ENCODE measurements at places on chromosomes 12 and 14.

DNA sequence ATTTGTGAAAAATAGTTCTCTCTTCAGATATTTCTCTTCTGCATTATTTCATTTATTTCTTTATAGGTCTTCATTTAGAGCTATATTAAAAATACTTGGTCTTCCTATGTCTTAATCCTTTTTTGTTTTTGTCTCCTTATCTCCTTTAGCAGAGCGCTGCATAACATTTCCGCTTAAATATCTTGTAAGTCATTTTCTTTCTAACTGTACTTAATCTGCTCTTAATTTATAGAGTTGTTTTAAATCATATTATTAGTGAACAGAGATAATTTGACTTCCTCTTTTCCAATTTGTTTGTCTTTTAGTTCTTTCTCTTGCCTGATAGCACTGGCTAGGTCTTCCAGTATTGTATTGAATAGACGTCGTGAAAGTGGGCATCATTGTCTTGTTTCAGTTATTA is 18.0 kb downstream of the LUM start:
- no peak for ATAC-seq

- ATAC-seq, result peak; percentile 83
Observed at GRCh38 chr12:42372154-42372791, 46.3 kb downstream of the PPHLN1 start.

- ATAC-seq, result no peak
Observed at GRCh38 chr14:101875727-101876554, 88.4 kb upstream of the DYNC1H1 start.

GRCh38 chr12:38956337-38956736 is 50.9 kb upstream of the CPNE8 start:
- no peak for ATAC-seq

DNA sequence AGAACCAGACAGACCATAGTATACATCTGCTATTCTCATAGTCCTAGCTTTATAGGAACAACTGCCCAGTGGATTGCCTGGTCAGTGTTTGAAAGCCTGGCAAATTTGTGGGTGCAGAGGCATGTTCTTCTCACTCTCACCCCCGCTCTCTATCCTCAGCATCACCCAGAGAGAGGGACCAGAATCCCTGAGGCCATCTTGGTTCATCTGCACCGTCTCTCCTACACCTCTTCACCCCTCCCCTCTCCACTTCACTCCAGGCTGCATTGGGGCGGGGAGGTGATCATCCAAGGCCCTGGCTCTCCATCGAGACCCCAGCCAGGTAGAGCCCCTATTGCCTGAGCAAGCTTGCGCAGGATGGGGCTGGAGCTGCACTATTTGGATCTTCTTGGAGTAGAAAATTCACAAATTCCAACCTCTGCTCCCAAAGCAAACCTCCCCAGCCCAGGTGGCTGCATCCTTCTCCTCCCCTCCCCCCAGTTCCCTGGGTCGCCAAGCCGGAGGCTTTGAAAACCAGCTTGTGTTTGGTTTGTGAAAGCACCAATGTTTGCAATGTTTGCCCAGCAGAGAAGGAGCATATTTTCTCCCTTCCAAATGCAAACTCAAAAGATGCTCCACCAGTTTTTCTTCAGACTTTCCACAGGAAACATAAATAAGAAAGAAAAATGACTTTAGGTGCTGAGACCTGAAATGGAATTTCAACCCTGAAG is 18.6 kb upstream of the COL2A1 start:
- no peak for ATAC-seq

DNA sequence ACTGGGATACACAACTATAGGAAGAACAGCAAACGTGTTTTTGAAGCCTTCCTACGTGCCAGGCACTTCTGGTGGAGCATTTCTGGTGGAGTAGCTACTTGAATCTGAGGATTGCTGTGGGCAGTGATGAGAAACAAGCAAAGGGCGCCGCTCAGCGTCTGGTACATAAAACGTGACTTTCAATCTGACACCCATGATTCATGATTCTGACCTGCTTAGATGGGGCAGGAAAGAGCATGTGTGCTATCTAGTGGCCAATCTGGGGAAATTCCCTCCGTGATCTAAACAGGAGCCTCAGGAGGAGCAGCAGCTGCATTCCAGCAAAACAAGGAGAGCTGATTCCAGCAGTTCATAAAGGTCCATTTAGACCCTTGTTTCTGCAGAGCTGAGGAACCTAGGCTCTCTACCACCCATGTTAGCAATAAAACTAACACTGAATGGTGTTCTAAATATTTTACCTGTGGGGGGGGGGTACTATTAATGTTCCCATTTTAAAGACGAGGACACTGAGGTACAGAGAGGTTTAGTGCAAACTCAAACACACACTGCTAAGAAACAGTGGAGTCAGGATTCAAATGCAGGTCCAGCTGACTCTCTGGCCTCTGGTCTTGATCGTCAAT is 37.8 kb downstream of the PAH start:
- ATAC-seq, result peak; percentile 63

- no peak for ATAC-seq
Observed at GRCh38 chr14:20606190-20606901, 15.2 kb upstream of the RNASE12 start.

DNA sequence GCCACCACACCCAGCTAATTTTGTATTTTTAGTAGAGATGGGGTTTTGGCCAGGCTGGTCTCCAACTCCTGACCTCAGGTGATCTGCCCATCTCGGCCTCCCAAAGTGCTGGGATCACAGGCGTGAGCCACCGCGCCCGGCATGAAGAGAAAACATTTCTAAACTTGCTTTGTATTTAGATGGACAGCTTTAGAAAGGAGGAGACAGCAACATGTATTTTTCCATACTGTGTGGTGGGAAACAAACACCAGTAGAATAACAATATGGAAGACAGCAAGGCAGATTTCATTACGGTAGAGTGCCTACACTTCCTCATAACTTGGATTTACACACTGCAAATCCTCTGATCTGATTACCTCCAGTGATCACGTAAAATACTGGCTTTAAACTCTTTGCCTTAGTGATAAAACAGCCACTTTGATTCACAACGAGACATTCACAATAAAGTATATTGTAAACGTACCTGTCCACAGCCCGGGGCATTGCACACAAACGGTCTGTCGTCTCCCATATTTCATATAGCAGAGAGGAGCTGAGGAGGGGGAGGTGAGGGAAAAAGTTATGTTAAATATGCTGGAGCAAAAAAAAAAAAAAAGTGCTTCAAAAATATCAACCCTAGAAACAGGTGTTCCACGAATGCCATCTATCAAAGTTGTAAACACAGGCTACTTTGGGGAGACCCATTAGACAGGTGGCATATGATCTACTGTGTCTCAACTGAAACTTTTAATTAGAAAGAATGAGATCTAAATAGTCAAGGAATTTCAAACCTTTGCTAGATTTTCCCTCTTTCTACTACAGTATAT is 25.5 kb downstream of the ATF7 start:
- no peak for ATAC-seq

- ATAC-seq, result no peak
Observed at GRCh38 chr12:4700621-4701026, 19.6 kb upstream of the GALNT8 start.

DNA sequence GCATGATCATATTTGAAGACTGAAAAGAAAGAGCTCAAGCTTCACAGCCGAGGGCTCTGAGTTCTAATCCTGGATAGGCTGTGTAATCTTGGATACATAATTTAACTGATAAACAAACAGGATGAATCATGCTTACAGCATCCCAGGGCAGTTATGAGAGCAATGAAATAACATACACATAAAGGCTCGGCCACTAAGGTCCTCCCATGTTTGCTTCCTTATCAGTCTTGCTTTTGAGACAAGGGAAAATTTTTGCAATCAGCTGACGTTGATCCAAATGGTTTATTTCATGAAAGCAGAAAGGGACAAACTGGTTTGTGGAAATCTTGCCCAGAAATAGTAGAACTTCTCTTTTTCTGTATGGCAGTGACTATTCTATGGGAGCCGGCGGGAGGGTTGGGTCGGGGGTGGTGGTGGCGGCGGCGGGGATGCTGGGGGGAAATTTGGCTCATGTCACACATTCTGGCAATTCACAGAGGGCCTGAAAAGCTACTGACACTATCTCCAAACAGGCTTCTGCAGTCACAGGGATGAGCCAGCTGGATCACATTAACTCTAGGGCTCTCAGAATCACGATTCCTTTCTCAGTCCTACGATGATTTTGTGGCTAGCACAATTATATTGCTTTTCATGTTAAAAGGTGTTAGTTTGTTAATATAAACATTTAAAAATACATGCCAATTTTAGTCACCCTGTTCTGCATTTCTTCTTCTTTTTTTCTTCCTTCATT is 124.5 kb downstream of the SLC8A3 start:
- ATAC-seq, result no peak

DNA sequence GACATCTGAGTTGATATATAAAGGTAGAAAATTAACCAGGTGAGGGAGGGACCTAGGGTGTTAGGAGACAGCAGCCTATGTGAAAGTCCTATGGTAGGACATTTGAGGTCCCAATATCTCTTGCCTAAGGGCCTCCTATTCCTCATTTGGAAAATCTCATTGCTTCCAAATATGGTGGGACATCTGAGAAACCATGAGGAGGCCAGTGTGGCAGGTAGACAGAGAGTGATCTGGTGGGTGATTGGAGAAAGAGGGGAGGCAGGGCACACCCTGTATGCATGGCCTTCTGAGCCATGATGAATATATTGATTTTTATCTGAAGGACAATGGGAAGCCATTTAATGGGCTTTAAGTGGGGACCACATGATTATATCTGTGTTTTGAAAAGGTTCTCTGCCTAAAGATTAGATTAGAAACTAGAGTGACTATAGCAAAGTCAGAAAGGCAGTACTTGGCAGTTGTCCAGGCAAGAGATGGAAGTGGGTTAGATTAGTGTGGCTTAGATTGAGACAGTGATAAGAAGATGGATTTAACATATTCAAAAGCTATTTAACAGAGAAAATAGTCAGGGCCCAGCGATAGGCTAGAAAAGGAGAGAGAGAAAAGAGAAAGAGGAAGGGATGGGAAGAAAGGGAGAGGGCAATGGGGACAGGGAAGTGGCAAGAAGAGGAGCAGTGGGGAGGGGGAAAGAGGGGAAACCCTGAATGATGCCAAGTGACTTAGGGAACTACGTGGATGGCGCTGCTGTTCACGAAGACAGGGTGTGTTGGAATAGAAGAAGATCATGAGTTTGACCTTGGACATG is 237.2 kb upstream of the SRRM4 start:
- ATAC-seq, result no peak

GRCh38 chr12:4997939-4998338 is 45.7 kb upstream of the KCNA5 start:
- no peak for ATAC-seq

GRCh38 chr14:93019367-93019843 is 96.3 kb downstream of the ITPK1 start:
- ATAC-seq, result no peak

DNA sequence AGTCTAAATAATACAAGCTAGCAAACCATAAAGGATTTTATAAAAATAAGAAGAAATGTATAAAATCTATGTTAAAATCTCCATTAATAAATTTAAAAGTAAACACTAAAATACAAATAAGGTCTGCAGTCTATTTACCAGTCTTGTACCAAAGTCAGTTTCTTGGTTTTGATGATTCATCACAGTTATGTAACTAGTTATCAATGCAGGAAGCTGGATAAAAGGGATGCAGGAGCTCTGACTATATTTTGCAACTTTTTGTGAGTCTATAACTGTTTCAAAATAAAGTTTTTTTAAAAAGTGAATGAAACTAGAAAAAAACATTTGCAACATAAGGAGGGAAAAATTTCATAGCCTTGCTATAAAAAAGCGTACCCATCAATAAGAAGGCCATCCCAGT is 151.5 kb downstream of the DERA start:
- ATAC-seq, result no peak

DNA sequence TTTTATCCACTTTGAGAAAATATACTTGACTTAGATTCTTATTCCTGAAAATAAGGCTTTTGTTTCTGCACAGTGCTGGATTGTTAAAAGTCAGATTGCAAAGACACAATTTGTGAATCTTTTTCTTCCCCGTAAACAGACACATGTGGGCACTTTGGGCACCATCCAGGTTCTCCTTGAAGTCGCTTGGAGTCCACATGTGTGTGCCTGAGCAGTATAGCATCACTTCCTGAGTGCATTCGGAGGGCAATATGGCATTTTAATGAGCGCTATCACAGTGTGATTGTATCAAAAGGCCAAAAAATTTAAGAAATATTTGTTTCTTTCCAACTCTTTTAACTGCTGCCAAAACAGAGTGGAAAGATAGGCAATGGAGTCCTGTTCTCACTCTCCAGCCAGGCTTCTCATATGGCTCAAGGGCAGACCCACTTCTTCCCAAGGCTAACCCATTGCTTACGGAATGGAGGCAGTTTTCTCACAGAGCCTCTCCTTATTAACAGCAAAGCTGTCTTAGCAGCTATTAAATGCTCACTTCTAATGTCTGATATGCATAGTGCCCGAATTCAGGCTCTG is 397.1 kb downstream of the EGLN3 start:
- no peak for ATAC-seq

Data from stimulated activated memory B cell treated with anti-CD40 and anti-IgM and Interleukin-4, amounts not matched to agents 10 μg/mL and 1 μg/mL and 100 μg/mL, for 72 hours (primary cell).